ENCODE measurements at places on chromosomes 1 and 21.

- H3K4me3 ChIP-seq: peak overlapping the region; percentile 30
- peaks cover 61% of the 10 kb centered on the region for H3K4me1 ChIP-seq
- peak; percentile 60 for DNase-seq
- H3K27ac ChIP-seq: peak overlapping the region; percentile 83
Observed at GRCh38 chr1:55631509-55631908, 416.3 kb upstream of the USP24 start.

GRCh38 chr1:230919207-230919606, 50.9 kb upstream of the C1orf198 start:
- no peaks in the 10 kb centered on the region for H3K27me3 ChIP-seq
- no peak overlapping the region for H3K4me3 ChIP-seq
- no peak for DNase-seq
- no peaks in the 10 kb centered on the region for H3K36me3 ChIP-seq
- no peaks in the 10 kb centered on the region for H3K4me1 ChIP-seq

DNA sequence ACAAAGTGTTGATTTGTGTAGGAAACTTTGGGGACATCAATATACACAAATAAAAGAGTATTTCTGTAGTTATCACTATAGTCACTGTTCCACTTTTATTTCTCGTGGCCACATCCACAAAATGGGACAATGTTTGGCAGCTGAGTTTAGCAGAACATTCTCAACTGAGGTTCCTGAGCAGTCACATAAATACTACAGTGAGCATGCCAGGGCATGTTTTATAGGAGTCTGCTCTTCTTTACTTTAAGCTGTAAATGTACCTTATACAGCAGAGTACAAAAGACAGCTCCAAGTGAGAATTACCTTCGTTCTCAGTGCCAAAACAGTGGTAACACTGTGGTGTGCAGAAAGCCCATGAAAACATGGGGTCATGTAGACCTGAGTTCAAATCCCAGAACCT, 5.0 kb downstream of the BTG3 start:
- H3K36me3 ChIP-seq: peaks cover 41% of the 10 kb centered on the region
- H3K4me3 ChIP-seq: no peak overlapping the region
- H3K27ac ChIP-seq: peak overlapping the region; percentile 62
- DNase-seq: no peak

DNA sequence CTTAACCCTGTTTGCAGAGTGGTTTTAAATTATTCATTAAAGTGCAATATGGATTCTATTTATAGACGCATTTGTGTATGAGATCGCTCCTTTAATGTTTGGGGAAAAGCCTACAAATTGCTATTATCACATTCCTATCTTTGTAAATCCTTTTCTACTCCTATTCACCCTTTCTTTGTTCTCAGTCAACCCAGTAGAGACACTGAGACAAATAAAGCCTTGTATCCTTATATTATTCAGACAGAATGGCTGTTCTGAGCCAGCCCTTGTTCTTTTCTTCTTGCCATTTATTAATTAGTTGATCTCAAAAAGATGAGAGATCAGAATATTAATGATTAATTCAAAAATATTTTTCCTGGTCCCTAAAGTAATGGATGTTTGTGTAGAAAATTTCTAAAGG, 8.4 kb downstream of the PCBP3 start:
- DNase-seq: no peak
- no peak overlapping the region for H3K4me3 ChIP-seq
- no peaks in the 10 kb centered on the region for H3K36me3 ChIP-seq
- H3K27ac ChIP-seq: no peak overlapping the region
- H3K4me1 ChIP-seq: no peaks in the 10 kb centered on the region
- peaks cover 8% of the 10 kb centered on the region for H3K27me3 ChIP-seq

Data from HFFc6 (cell line).